Muscle of leg (tissue), 16 donors: ENCODE measurements at places on chromosomes 1 and 21. TPM values are rescaled to one million over a fixed set of nuclear protein-coding genes. Genes with fewer than 3 reads are reported as not detected.
A peak's percentile ranks its signal among the peaks of the same experiment; 100 is the strongest.

DNA sequence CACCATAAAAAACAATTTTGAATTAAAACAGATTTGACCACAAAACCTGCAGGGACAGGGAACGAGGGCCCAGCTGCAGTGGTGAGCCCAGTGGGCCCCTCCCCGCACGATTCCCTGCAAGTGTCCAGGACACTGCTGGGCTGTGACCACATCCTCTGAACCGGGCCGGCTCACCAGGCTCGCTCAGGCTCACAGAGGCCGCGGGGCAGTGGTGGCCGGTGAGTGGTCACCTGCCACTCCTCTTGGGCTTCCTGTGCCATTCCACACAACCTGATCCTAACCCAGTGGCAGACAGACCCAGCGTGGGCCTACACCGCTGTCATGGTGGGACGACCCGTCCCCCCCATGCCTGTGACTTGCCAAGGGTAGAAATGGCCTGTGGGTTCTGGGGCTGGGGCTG lies 36.5 kb upstream of the RIPK4 start:
- DNase-seq: no peak

DNA sequence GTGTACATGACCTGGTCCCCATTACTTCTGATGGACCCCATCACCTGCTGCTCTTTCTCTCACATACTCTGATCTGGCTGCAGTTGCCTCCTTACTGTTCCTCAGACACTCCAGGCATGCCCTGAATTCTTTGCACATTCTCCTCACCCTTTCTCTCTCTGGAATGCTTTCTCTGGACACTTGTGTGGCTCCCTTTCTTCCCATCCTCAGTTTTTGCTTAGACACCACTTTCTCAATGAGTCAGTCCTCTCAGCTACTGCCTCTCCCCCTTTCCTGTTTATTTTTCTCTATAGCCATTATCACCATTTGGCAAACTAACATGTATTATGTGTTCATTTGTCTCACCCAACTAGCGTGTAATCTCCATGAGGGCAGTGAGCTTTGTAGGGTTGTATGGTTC lies 28.1 kb downstream of the PLXNA2 start:
- DNase-seq: no peak

SLC35F3 gene
- 0.62 TPM for total RNA-seq

FMO2 gene
- 0.44 TPM for total RNA-seq

DNA sequence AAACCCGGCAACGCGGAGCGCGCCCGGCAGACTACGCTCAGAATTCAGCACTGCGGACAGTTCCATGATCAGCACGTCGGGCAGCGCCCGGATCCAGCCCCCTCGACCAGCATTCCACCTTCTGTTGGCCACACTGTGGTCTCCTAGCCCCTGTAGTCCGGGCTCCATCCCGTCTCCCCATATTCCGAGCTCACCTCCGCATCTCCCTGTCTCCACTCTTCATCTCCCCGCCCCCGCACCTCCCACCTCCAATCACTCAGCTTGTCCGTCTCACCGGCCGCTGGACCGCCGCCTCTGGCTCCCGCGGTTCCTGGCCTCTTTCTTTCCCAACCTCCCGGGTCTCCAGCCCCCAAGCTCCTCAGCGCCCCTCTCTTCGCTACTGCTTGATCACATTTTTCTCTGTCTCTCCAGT lies 500 bp downstream of the EPHA10 start:
- peak; percentile 61 for DNase-seq

GRCh38 chr1:57599236-57599994 lies 175.6 kb upstream of the DAB1 start:
- DNase-seq: peak; percentile 88

DNA sequence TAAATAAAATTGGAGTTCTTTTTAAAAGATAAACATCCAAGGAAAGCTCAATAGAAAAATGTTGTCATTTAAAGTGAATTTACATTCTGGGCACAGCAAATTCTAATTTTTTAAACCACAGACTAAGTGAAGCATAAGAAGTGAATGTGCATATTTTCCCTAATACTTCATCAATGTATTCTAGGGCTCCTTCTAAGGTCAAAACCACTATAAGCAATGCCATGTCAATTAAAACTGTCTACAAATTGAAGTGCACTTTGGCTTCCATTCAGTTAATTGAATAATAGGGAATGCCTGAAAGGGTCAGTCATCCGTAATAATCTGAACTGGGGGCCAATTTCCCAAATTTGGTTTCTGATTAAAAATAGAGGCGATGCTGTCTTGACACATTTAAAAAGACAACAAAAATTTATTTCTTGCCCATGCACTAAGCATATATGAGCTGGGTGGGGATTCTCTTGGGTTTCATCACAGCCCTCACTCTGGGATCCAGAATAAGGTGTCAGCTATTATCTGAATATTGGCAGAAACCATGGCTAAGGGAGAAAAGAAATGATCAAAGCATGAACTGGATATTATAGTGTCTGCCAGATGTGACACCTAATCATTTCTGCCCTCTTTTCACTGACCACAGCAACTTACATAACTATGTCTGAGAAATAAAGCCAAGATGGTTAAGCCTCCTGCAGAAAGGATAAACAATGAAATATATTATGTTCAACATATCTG lies 660.6 kb upstream of the B3GALT2 start:
- peak; percentile 6 for DNase-seq

DNA sequence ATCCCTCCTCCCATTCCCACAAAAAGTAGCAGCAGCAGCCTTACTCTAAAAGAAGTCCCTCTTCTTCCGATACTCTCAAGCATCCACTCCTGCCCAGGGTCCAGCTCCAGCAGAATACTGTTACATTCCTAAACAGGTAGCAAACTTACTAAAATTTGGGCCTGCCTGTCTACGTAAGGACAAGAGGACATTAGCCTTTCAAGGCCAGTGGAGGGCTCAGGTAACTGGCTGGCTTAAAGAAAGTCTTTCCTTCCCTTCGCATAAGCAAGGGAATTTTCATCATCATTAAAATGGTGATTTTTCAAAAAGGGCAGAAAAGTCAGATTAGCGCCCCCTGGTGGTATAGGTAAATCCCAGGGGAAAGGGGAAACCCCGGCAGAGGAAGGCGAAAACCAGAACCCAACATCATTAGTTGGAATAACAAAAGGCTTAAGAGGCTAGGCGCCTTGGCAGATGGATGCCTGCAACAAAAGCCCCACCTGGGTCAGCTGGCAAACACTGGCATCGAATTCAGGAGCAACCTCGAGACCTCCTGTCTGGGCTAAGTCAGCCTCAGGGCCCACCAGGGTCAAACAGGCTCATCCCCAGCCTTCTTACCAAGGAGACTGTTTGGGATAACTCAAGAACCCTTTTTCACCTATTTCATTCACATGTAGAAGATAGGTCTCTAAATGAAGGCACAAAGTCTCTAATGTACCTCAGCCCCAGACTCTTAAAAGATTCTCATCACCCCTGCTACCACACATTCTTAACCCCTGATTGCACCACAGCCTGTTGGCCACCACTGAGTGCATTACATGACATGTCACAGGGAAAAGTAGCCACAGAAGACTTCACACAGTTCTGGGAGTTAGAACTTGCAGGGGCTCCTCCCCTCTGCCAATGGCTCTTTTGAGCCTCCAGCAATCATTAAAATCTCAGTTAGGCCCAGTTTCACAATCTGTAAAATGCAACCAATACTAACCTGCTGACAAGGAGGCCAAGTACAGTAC lies 36.7 kb downstream of the ERI3 start:
- DNase-seq: peak; percentile 27

- DNase-seq: no peak
Observed at GRCh38 chr1:244821134-244821533, 14.3 kb upstream of the COX20 start.

RIMS3 gene
- total RNA-seq: 0.49 TPM

B3GALT5 gene
- 0.27 TPM for total RNA-seq

GRCh38 chr1:231666220-231666936 lies 39.8 kb downstream of the DISC1 start:
- no peak for DNase-seq

DNA sequence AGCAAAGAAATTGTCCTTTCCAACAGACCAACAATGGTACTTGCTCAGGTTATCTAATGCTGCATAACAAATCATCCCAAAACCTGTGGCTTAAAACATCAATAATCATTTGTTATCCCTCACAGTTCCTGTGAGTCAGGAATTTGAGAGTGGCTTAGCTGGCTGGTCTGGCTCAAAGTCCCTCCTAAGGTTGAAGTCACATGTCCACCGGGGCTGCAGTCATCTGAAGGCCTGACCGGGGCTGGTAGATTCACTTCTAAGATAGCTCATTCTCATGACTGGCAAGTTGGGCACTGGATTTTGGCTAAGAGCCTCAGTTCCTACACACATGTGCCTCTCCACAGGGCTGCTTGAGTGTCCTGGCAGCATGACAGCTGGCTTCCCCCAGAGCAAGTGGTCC lies 16.9 kb downstream of the ERI3 start:
- no peak for DNase-seq

GRCh38 chr1:5575396-5575940 lies 416.8 kb downstream of the NPHP4 start:
- no peak for DNase-seq

UTS2 gene
- total RNA-seq: not detected

FBLIM1 gene
- total RNA-seq: 17.3 TPM

GRCh38 chr1:235430991-235431390 lies 63.8 kb downstream of the TBCE start:
- no peak for DNase-seq

DNA sequence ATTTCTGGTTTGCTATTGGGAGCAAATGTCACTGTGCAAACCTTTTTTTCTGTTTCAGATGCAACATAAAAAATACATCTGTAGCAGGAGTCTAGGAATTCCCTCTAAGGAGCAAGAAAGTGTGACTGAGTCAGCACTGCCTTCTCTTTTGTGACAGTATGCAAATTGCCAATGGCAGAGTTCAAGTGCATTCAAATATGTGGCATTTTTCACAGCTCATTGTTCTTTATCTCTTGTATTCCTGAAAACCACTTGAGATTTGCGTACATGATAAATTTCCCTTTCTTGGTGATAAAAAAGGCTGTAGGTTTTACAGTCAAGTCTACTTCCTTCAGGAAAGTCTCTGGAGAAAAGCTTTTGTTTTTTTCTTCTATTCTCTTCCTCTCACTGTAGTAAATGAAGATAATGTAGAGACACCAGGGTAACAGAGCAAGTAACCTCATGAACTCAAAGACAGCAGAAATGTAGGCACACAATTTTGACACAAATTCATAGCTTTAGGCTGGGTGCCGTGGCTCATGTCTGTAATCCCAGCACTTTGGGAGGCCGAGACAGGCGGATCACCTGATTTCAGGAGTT lies 129.7 kb upstream of the L1TD1 start:
- no peak for DNase-seq

MIA3 gene
- total RNA-seq: 49.0 TPM

KISS1 gene
- 5.6 TPM for total RNA-seq

GRCh38 chr1:24302209-24302611 lies 16.9 kb upstream of the GRHL3 start:
- no peak for DNase-seq

DNA sequence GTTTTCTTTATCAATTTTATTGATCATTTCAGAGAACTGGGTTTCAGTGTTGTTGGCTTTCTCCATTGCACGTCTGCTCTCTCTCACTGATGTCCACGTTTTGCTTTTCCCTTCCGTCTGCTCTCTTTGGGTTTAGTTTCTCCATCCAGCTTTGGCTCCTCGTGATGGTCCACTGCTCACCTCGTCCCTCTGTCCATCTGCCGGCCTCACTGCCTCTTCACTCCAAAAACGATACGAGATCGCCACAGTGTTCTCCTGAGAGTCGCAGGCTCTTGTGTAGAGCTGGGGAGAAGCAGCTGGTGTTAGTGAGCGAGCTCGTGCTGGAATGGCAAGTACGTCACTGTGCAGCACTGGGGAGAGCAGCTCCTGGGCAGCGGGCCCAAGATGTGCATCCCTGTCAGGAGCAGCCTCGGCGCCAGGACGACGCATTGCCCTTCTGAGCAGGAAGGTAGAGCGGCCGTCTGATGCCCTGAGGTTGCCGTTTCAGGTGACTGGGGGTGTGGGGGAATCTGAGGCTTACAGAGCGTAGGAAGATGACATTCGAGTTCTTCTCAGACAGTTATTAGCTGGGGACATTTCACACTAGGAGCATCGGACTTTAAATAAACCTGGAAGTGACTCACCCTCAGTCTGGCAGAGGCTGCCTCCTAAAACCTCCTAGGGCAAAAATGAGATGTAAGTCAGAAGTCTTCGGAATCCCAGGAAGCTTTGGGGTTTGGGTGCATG lies 31.4 kb upstream of the PCBP3 start:
- DNase-seq: peak; percentile 64

SEC16B gene
- 7.4 TPM for total RNA-seq

DNA sequence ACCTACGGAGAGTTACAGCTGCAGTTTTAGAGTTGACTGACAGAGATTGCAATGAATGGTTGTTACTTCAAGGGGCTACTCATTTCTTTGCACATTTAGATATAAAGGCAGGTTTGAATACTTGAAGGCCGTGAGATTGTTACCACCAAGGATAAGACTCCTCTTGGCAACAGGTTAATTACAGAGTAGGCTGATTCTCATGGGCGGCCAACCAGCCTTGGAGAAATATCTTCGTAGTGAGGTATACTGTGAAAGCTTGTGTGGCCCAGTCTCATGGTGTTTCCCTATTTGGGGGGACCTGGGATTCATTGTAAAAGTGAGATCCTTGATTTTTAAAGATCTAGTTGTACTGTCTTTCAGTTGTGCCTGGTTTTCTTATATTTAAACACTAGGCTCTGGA lies 103.2 kb upstream of the OLFM3 start:
- DNase-seq: no peak

DNA sequence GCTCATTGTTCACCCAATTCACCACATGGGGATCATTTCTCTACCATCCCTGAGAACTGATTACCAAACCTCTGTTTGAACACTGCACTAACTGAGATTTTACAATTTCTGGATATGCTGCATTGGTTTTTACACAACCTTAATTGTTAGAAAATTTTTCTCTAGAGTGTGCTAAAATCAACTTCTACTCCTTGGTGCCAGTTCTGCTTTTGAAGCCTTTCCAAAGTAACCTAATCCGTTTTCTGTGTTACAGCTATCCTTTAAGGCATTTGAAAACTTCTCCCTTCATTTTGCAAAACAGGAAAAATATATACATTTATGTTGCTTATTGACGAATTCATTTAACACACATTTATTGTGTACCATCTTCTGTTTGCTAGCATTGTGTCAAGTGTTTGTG lies 23.7 kb downstream of the SMAP2 start:
- DNase-seq: no peak

NCSTN gene
- 43.4 TPM for total RNA-seq

GRCh38 chr1:171581226-171581625 lies 40.8 kb upstream of the MYOCOS start:
- no peak for DNase-seq

CD160 gene
- total RNA-seq: 0.09 TPM

CR2 gene
- total RNA-seq: 0.04 TPM

PTGS2 gene
- 1.1 TPM for total RNA-seq

- no peak for DNase-seq
Observed at GRCh38 chr1:117685936-117686806, 80.3 kb downstream of the TENT5C start.

- DNase-seq: no peak
Observed at GRCh38 chr1:116311193-116311592, 61.9 kb upstream of the ATP1A1 start.

GRCh38 chr1:51484591-51484990 lies 34.5 kb downstream of the EPS15 start:
- no peak for DNase-seq

GRCh38 chr1:240965581-240966091 lies 353.7 kb upstream of the GREM2 start:
- peak; percentile 1 for DNase-seq

NECTIN4 gene
- 0.04 TPM for total RNA-seq
